Spinal cord (tissue), 10 donors: ENCODE measurements at places on chromosomes 7 and 10. TPM values are rescaled to one million over a fixed set of nuclear protein-coding genes. Genes with fewer than 3 reads are reported as not detected.

Gene CTAGE8
- total RNA-seq = 0.20 TPM

Gene CAMK1D
- total RNA-seq = 25.2 TPM

Gene TMEM184A
- 0.20 TPM for total RNA-seq

Gene ITPRID1
- 0.11 TPM for total RNA-seq

Gene ENKUR
- 10.5 TPM for total RNA-seq

Gene CCDC172
- not detected for total RNA-seq

Gene PPP1R17
- 1.2 TPM for total RNA-seq

Gene ZPBP
- total RNA-seq = not detected

Gene ST8SIA6
- 15.0 TPM for total RNA-seq
